NK-92 treated with Interleukin-12 subunit alpha and Interleukin-12 subunit beta, amount 100 ng/mL, for 24 hours (cell line): ENCODE measurements at places on chromosomes 1 and 21.

DNA sequence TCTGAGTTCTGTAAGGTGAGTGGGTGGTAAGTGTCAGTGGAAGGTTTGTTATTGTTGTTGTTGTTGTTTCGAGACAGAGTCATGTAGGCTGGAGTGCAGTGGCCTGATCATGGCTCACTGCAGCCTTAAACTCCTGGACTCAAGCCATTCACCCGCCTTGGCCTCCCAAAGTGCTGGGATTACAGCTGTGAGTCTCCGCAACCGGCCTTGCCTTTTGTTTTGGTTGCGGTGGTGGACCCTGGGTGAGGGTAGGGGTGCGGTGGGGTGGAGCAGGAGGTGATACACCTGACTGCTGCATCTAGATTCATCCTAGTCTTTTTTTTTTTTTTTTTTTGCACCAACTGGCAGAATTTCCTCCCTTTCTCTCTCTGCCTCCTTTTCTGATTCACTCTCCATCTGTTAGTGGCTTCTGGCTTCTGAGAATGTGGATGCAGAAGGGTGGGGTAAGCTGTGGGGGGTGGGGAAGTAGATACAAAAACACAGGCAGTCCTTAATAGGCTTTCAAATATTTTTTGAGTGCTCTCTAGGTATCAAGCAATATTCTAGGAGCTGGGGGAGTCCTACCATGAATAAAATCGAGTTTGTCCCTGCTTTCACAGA is 4.6 kb upstream of the GMEB1 start:
- no peak for DNase-seq

GRCh38 chr1:210360852-210361477 is 32.3 kb downstream of the HHAT start:
- no peak for DNase-seq

DNA sequence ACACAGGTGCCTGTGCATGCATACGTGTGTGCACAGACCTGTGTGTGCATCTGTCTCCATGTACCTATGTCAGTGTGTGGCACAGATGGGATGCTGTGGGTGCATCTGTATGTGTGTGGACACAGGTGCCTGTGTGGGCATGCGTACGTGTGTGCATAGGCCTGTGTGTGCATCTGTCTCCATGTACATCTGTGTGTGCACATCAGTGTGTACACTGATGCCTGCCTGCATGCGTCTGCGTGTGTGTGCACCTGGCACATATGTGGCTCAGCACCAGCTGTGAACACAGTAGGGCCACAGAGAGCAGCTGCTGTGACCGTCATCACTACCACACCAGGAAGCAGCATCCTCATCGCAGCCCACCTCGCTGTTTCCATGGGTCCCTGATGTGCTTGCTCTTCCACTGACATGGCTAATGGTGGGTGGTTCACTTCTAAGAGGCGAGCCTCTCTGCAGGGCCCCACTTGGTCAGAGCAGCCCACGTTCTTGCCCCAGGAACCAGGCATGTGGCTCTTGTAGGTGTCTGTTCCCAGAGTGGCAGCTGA is 9.6 kb upstream of the SPATC1L start:
- no peak for DNase-seq

DNA sequence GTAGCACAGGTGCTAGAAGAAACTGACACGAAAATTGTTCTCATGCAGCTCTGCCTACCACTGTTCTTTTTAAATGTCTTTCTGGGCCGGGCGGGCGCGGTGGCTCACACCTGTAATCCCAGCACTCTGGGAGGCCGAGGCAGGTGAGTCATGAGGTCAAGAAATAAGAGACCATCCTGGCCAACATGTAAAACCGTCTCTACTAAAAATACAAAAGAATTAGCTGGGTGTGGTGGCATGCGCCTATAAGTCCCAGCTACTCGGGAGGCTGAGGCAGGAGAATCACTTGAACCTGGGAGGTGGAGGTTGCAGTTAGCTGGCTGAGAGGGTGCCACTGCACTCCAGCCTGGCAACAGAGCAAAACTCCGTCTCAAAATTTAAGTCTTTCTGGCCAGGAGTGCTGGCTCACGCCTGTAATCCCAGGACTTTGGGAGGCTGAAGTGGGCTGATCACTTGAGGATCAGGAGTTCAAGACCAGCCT is 947 bp upstream of the RIT1 start:
- DNase-seq: no peak

- no peak for DNase-seq
These were observed 15.0 kb upstream of the SARS1 start for GRCh38 chr1:109198745-109199144.

- DNase-seq: no peak
These were observed 297.7 kb downstream of the PTPRC start for GRCh38 chr1:198936371-198937083.

DNA sequence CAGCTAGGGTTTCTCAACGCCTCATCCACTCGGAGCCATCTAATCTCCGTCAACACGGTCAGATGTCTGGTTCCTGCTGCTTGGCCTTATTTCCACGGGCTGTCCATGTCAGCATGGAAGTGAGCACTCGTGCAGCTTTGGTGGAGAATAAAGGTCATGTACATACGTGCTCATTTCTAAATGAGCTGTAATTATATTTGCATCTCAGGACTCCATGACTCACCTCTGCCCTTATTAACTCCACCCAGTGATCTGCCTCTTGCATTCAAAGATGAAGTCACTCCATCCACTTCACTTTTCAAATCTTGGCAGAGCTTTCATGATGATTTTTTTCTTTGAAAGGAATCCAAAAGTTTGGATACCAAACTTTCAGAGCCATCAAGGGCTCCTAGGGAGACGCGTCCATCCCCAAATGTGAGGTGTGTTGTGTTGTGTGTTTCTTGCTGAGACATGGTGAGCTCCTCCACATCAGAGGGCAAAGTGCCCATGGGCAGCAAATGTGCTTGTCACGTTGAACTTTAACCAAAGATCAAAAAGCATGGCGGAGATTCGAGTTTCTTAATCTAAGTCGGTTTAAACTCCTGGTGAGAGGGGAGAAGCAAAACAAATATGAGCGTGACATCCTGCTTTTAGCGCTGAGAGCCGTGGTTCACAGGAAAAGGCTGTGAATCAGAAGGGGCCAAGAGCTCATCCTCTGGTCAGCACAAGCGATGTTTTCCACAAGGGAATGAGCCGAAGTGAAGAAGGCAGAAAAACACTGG is 68.6 kb upstream of the ERRFI1 start:
- no peak for DNase-seq

- no peak for DNase-seq
These were observed 16.1 kb downstream of the AKR1A1 start for GRCh38 chr1:45566722-45567121.

DNA sequence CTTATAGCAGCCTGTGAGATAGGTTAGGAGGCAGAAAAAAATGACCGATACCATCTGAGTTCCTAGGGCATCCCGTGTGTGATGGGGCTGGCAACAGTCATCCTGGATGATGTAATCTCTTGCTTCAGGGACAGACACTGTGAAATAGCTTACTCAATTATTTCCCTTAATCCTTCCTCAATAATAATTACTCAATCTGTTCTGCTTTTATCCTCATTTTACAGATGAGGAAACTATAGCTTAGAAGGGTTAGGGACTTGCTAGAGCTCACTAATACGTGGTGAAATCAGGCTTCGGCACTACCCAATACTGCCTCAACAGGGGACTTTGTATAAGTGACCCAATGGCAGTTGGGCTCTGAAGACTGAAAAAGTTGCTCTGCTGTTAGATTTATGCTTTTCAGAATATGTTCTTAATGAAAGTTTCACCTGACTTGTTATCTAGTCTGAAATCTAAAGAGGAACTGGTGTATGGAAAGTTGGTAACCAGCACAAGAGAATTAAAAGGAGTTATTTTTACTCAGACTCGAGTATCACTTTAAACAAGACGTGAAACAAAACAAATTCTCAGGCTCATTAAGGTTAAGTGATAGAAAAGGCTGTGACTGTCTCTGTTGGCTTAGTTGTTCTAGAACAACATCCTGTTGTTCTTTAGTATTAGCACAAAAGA is 14.4 kb downstream of the CD55 start:
- no peak for DNase-seq

GRCh38 chr1:4115191-4115900 is 215.3 kb upstream of the C1orf174 start:
- no peak for DNase-seq

DNA sequence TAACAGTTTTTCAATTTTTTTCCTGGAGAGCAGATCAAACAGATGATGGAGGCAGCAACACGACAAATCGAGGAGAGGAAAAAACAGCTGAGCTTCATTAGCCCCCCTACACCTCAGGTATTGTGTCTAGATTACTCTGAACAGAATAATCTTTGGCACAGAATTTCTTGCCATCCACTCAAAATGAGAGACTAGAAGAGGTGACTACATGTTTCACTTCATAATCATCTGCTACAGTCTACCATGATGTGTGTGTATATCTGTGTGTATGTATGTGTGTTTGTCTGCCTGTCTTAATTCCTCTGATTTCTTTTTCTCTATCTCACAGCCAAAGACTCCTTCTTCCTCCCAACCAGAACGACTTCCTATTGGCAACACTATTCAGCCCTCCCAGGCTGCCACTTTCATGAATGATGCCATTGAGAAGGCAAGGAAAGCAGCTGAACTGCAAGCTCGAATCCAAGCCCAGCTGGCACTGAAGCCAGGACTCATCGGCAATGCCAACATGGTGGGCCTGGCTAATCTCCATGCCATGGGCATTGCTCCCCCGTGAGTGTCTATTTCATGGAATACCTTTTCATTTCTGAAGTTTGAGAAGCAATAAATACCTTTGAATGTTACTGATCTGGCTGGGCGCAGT is 11.4 kb downstream of the PRPF3 start:
- no peak for DNase-seq

GRCh38 chr1:200602632-200603031 is 17.9 kb downstream of the KIF14 start:
- DNase-seq: no peak

GRCh38 chr1:10961300-10961833 is 51.1 kb upstream of the TARDBP start:
- DNase-seq: no peak

DNA sequence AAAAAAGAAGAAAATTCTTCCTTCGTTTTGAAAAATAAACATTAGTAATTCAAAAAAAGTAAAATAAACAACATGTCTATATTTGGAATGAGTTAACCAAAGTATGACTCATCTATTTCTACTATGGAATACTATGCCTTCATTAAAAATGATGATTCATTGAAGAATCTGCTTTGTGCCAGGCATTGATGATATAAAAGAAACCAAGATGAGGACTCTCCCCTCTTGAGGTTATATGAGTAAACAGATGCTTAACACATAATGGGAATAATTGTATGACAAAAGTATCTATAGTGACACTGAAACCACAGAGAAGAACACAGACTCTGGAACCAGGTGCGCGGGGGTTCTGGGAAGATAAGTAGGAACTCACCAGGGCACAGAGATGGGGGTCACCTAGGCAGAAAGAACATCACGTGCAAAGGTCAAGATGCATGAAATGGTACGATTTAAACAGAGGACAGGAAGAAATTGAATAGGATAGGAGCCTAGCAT is 18.8 kb downstream of the ELF3 start:
- DNase-seq: no peak

DNA sequence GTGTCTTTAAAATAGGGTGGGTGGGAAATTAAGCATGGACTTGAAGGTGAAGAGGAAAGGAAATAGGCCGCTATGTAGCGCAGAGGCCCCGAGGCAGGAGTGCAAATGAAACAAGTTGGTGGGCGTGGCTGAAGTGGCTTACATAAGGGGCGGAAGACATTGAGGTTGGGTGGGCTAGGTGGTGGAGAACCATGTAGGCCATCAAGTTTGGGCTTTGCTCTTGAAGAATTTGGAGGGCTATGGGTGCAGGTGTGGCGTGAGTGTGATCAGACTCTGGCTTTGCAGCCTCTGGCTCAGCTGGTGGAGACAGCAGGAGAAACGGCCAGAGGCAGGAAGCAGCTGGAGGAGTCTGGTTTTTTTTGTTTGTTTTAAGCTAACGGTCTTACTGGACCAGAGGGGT is 6.7 kb downstream of the SLFNL1 start:
- no peak for DNase-seq

GRCh38 chr1:74197255-74197654 is 721 bp downstream of the LRRIQ3 start:
- no peak for DNase-seq

GRCh38 chr1:222739465-222739864 is 2.5 kb downstream of the FAM177B start:
- DNase-seq: no peak

- DNase-seq: no peak
These were observed 339.8 kb downstream of the PRDM2 start for GRCh38 chr1:14039582-14040430.
